Sciatic nerve (tissue), 2 donors: ENCODE measurements at places on chromosomes 1 and 21. TPM values are rescaled to one million over a fixed set of nuclear protein-coding genes. Genes with fewer than 3 reads are reported as not detected.

The CR1 gene
- 30.1 TPM for total RNA-seq

The KCNJ6 gene
- total RNA-seq, result not detected

The AGRN gene
- total RNA-seq, result 22.0 TPM

The NCAM2 gene
- 41.2 TPM for total RNA-seq

The CHODL gene
- 1.5 TPM for total RNA-seq

The ATP5IF1 gene
- total RNA-seq, result 92.2 TPM

The OR2M3 gene
- total RNA-seq, result 0.04 TPM
